ENCODE measurements at places on chromosomes 11 and 22.

DNA sequence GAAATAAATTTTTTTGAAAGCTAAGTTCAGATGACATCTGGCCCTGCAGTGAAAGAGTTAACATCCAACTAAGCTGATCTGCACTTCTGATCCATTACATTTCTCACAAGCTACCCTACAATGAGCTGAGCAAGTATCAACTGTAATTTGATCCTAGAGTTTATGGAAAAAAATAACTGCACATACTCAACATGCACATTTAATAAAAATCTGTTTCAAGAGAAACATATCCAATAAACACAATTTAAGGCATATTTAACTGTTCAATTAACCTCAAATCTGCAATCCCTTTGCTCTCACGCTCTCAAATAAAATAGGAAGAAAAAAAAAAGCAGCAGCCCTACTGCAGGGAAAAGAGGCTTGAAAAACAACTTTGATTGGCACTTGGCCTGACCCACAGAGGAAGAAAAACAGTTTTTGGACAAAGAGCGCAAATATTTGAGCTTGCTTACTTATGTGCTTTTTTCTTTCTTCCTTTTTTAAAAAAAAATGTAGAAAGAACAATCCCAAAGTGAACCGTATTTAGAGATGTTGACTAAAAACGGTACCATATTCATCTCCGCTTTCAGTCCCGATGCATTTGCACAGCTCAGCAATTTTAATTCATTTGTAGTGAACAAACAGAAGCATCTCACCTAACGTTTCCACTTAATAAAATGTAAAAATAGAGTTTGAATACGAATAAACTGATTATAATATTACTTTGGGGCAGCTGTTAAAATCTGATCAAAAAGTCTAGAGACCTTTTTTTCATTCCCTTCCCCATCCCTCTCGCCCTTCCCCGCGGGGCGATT lies 1.6 kb downstream of the SESN3 start:
- no peak for DNase-seq

GRCh38 chr22:22593964-22594656 lies 35.0 kb upstream of the PRAME start:
- no peak for DNase-seq

DNA sequence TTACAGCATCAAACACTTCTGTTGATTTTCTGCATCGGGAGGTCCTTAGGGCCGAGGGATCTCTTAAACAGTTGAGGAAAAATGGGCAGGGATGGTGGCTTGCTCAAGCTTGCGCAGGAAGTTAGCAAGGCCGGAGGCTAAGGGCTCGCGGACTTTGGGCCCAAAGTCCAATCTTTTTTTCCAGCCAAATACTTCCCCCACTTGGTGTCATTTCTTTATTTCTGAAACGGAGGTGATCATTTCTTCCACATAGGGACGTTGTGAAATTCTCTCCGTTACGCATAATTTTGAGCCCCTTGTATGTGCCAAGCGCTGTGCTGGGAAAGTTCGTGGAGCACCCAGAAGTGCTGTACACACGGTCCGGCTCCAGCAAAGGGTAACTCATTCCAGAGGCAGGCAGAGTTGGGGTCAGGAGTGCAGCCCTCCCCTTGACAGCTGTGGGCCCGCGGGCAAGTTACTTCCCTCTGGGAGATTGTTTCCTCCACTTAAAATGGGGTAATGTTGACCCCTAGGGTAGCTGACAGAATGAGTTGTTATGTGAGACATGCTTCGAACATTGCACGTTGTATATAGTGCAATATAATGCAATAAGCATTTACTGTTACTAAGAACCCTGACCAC lies 809 bp downstream of the MIEF1 start:
- no peak for DNase-seq

DNA sequence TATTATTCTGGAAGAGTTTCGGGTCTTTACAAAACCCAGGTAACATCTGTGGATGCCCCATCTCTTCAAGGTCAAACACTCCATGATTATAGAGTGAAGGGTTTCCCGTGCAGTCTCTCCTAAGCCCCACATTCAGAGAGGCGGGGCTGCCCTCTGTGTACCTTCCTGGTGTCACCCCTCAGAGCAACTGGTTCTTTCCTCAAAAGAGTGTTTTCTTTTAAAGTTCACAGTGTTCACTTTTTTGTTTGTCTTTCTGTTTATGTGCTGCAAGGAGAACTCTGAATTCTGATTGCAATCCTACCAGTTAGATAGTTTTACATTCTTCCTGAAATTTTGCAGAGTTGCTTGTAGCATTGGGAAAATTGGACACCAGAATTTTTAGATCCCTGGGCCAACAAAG lies 190.2 kb downstream of the ADAMTS15 start:
- no peak for DNase-seq

- no peak for DNase-seq
Observed at GRCh38 chr11:131423688-131424087, 53.3 kb downstream of the NTM start.

GRCh38 chr11:74980634-74981033 lies 8.1 kb upstream of the NEU3 start:
- DNase-seq = no peak

- DNase-seq = no peak
Observed at GRCh38 chr11:44916331-44916730, 34.4 kb downstream of the TP53I11 start.

DNA sequence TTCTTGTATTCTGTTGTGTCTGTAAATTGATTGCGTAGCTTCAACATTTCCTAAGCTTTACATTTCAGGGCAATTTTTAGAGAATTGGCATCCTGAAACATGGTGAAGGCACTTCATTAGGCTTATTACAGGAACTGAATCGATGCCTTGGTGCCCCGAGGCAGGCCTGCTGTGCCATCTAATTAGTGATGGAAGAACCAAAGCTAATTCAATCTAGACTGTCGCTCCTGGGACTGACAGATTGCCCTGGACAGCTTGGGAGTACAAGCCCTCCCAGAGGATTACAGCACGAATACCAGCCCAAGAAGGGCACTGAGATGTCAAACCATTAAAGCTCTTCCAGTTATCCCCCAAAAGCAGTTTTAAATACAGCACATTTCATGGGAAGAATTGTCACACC lies 243.2 kb upstream of the ZC3H12C start:
- no peak for DNase-seq

DNA sequence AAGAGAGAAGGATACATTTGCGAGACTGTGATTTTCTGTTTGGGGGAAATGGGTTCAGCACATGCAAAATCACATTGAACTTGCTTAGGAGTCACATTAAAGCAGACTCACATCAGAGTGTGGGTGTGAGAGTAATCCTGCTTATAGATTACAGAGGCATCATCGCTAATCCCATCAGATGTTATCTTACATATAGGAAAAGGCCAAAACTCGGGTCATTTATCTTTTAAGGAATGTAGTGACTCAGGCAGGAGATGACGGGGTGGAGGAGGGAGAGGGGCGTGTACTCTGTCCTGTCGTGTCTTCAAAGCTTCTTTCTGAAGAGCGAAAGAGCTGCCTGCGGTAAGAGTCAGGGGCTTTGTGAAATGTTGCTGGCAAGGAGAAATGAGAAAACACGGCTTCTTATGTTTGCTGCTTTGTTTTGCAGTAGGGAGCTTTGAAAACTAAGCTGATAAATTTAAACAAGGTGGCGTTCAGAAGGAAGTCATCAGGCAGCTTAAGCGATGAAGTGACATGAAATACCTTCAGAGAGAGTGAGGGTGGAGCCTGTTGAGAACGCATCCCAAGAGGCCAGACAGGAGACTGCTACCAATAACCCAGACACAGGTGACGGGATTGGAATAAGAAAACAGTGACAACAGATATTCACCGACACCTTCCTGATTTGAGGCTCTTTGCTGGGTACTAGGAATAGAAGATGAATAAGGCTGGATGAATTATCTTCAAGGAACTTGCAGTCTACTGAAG lies 2.2 kb upstream of the C11orf16 start:
- no peak for DNase-seq

GRCh38 chr22:43313890-43314474 lies 29.2 kb downstream of the SCUBE1 start:
- DNase-seq = no peak

DNA sequence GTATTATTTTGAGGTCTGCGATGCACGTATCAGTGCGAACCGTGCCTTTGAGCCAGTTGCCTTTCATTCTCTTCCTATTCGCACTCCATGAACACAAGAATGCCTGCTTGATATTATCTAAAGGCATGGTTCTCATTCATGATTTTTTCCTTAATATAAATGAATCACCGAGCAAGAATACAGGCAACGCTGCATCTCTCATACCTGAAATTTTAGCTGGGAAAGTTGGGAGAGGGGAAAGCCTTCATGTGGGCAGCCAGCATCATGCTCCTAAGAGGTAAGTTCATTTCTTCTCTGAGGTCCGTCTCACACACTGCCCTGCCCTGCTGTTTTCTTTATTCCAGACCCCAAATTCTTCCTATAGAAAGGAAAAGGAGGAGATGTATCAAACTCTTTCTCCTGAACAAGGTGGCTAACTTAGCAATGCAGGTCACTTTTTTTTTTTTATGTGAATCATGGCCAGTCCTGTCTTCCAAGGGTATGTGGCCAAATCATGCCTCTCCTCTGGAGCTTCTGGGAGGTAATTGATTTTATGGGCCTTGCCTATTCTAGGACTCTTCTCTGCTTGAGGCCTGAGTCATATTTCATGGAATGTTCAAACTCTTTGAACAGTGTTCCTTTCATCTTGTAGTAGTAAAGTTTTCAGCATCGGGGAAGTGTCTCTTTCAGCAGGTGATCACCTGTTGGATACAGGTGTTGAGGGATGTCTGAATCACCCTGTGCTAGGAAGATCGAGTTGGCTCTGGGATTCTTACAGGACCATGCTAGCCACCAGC lies 3.2 kb downstream of the GLB1L2 start:
- DNase-seq = no peak

DNA sequence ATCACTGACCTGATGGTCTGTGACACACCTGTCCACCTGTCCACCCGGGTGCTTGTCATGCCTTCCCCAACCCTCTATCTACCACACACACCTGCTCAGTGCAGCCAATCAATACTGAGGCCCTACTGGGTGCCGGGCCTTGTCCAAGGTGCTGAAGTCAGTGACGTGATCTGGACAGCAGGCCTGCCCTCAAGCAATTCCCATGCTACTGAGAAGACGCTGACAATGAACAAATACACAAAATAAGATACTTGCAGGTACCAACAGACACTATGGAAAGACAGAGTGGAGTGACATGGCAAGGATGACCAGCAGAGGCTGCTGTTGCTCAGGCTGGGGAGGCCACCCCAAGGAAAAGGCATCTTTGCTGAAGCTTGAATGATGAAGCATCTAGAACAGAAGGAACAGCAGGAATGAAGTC lies 21.2 kb downstream of the PLAAT3 start:
- no peak for DNase-seq

- no peak for DNase-seq
Observed at GRCh38 chr11:131064373-131064991, 148.2 kb upstream of the SNX19 start.

DNA sequence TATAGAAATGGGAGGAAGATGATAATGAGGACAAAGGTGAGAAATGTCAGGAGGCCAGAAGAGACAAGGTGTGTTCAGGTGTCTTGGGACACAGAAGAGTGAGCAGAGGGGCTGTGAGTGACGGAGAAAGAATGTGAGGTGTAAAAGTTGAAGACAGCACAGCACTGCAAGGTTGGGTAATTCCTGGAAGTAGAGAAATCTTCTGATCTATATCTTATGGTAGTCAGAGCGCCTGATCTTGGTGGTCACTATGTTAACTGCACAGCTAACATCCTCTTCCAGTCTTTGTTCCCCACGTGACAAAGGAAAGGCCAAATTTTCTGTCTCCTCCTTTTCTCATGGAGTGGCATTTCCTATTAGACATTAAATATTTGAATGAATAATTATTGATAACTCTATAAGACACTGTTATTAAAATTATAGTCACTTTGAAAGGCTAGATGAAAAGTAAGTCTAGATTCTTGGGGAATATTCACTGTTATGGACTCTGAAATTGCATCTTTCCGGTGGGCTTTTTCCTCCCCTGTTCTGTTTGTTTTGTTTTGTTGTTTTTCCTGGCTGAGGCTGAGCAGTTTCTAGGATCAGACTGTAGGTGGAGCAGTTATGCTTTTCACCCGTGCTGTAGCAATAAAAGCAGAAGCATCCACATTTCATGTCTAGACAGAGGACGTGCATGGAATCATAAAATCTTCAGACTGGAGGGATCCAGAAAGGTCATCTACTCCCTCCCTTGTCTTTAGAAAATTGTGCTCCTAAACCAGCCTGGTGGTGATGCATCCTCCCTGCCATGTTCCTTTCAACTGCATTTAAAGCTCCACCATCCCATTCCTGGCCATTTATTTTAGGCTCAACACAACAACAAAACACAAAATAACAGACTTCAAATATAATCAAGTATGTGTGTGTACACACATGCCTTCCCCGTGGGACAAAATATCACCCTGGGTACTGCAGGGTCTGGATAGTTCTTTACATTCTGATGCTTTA lies 26.6 kb downstream of the SC5D start:
- no peak for DNase-seq

DNA sequence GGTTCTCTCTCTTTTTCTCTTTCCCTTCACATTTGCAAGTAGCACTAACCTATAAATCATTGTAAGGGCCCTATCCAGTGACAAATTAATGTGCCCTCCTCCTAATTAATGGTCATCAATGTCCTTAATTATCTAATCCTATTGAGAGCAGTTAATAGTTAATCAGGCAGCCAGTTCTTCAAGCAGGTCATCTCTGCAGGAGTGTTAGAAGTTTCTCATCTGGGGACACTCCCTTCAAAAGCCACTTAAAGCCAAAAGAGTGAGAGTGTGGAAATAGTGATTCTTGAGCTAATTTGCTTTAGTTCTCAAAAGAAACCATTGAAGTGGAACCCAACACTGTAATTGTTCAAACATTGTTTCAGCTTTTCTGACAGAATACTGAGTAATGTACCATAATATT lies 141.6 kb downstream of the ELP4 start:
- DNase-seq = no peak

DNA sequence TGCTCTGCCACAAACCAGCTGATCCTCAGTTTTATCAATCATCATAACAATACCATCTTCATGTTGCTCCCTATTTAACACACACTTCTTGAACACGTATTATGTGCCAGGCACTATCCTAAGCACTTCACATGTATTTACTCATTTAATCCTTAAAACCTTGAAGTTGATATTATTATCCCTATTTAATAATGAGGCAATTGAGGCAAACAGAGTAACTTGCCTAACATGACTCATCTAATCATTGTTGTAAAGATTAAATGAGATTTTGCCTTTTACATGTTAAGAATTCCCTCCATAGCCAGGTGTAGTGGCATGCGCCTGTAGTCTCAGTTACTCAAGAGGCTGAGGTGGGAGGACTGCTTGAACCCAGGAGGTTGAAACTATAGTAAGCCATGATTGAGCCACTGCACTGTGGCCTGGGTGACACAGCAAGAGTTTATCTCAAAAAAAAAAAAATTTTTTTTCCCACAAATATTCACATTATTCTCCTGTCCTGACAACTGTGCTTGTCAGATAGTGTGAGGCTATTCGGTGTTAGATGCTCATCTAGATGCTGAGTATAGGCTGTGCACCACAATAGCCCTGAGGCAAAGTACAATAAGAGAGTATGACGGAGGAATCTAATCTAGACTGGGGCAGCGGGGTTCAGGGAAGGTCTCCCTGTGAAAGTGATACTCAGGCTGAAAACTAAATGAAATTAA lies 13.4 kb downstream of the CKAP5 start:
- no peak for DNase-seq

- no peak for DNase-seq
Observed at GRCh38 chr11:19988598-19988997, 171.7 kb downstream of the DBX1 start.

All from activated naive CD8-positive, alpha-beta T cell treated with anti-CD3 and anti-CD28 coated beads, Interleukin-2, amount 50 U/mL, for 16 hours (primary cell).